ENCODE measurements at places on chromosomes 13 and 19. TPM values are rescaled to one million over a fixed set of nuclear protein-coding genes. Genes with fewer than 3 reads are reported as not detected.

COL4A1 gene
- total RNA-seq: 1,096 TPM

UGGT2 gene
- total RNA-seq: 186 TPM

- DNase-seq: no peak
Observed at GRCh38 chr19:29001597-29002245, 211.2 kb downstream of the UQCRFS1 start.

- no peak for DNase-seq
Observed at GRCh38 chr13:100125946-100126345, 37.1 kb downstream of the PCCA start.

DNA sequence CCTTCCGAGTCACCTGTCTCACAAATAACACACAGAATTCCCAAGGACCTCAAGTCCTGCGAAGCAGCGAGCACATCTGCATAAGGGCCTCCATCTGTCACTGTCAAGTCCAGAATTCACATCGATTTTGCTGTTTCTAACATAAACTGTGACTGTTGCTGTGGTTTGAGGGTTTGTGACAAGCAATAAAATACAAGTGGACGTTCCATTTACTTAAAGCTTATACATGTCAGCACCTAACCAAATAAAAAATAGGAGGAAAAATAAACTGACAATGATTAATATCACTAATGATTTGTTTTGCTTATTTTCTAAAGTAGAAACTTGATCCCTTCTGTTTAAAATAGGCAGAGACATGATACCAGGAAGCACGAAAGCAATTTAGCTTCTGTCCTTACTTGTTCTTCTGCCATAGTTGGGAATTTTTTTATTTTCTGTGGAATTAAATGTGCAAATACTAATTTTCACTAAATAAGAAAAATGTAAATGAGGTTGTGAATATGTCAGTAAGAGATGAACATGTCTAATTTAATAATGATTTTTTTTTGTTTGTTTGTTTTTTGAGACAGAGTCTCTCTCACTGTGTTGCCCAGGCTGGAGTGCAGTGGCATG, 279.1 kb downstream of the FGF9 start:
- no peak for DNase-seq

TYROBP gene
- total RNA-seq: 5.1 TPM

DNA sequence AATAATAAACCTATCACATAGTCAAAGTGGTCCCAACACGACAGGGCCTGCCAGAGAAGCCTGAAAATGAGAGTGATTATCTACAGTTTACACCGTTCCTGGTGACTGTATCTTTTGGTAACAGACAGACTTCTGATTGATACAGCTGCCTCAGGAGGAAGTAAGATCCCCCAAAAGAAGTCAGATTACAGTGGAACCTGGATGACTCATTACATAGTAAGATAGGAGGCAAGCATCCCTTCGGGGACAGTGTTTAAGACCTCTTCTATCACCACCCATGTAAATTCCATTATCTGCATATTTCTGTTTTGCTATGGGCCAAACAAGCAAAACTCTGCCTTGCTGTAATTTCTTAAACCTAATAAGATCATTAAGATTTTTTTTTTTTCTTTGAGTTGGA, 44.0 kb upstream of the FLT1 start:
- DNase-seq: no peak

DNA sequence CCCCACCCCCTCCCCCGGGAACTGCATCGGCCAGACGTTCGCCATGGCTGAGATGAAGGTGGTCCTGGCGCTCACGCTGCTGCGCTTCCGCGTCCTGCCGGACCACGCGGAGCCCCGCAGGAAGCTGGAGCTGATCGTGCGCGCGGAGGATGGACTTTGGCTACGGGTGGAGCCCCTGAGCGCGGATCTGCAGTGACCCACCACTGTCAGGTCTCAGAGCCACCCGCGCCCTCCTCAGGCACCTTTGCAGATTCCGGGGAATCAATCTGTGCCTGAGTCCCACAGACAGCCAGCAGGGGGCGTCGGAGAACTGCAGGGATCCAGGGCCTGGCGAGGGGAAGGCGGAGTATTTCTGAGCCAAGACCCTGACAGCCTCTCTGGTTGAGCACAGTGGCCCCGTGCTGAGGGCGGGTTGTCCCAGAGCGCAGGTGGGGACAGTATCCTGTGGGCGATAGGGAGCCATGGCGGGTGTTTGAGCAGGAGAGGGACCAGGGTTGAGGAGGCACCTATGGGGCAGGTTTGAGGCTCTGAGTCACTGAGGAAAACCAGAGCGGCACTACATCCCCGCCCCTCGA, 30.4 kb upstream of the CYP4F8 start:
- no peak for DNase-seq

DNA sequence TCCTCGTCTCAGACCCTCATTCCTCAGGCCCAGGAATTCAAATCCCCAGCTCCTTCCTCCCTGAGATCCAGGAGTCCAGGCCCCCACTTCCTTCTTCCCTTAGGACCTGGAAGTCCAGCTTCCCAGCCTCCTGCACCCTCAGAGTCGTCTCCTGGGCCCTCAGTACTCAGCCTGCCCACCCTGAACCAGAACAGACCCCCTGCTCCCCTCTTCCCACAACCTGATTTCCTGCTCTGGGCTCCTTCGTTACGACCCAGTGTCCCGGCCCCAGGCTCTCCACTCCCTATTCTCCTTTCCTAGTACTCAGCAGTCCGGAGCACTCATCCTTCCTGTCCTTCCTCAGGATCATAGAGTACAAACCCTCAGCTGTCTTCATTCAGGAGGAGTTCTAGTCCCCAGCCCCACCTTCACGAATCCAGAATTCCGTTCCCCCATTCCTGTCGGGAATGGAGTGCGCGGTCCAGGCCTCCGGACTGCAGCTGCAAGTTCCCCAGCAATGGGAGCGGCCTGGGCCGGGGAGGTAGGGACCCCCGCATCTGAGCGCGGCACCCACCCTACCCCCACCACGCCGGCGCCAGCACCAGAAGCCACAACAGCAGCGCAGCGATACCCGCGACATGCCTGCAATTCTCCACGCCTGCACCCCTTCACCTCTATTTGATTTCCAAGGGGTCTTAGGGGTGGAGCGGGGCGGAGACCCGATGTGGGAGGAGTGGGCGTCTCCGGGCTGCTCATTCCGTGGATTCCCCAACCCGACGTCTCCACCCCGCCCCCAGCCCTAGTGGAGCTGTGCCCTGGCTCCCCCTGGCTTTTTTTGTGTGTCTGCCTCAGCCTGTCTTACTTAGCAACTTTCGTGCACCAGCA, 12.7 kb downstream of the EGLN2 start:
- no peak for DNase-seq

- no peak for DNase-seq
Observed at GRCh38 chr19:41998246-41999020, 4.4 kb upstream of the ATP1A3 start.

SEMA6B gene
- total RNA-seq: 5.4 TPM

GRCh38 chr13:38636073-38636472, 50.8 kb upstream of the FREM2 start:
- no peak for DNase-seq

GRCh38 chr19:3968556-3969434, 2.1 kb downstream of the DAPK3 start:
- DNase-seq: peak; percentile 87

- no peak for DNase-seq
Observed at GRCh38 chr13:80173224-80173623, 167.7 kb downstream of the SPRY2 start.

DNA sequence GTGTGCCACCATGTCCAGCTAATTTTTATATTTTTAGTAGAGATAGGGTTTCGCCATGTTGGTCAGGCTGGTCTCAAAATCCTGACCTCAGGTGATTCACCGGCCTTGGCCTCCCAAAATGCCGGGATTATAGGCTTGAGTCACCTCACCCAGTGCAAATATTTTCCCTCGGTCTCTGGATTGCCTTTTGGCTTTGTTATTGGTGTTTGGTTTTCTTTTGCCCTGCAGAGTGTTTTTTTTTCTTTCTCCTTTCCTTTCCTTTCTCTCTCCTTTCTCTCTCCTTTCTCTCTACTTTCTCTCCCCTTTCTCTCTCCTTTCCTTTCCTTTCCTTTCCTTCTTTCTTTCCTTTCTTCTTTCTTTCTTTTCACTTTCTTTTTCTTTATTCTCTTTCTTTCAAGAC, 33.2 kb downstream of the KDM4B start:
- DNase-seq: no peak

DNA sequence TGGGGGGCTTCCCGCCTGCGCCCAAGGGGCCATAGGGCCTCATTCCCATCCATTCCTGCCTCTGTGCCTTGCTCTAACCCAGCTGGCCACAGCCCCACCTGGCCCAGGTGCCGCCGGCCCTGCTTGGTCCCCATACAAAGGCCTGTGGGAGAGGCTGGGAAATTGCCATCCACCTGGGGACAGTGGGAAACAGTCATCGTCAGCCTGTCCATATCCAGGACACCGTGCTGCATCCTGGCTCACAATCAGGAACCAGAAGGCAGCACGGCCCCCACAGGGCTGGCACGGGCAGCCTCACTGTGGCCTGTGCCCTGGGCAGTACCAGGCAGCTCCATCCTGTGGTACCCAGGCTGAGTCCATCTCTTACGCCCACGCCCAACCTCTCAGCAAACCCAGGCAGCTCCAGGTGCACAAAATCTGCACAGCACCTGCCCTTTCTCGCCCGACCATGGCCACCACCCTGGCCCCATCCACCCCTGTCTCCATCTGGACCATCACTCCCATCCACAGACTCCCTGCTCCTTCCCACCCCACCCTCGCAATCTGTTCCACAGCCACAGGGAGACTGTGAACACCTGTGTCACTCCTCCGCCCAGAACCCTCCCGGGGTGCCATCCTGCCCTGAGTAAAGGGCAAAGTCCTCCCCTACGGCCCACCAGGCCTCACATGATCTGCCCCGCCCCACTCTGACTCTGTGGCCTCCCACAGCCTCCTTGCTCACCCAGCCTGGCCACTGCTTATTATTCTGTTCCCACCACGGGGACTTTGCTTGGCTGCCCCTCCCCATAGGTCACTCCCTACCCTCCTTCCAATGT, 21.1 kb upstream of the FBXO27 start:
- no peak for DNase-seq

DNA sequence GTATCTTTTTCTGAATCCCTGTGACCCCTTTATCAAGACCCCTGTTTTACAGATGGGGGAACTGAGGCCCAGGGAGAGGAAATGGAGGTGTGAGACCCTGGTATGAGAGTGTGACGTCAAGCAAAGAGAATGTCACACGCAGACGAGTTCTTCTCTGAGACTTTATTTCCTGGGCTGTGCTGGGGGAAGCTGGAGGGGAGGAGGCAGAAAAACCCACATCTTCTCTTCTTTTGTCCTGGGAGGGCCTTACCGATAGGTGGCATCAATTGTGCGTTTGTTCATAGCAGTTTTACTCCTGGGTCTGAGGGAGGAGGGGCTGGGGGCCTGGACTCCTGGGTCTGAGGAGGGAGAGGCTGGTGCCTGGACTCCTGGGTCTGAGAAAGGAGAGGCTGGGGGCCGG, 4.9 kb upstream of the KLK15 start:
- DNase-seq: no peak

DNA sequence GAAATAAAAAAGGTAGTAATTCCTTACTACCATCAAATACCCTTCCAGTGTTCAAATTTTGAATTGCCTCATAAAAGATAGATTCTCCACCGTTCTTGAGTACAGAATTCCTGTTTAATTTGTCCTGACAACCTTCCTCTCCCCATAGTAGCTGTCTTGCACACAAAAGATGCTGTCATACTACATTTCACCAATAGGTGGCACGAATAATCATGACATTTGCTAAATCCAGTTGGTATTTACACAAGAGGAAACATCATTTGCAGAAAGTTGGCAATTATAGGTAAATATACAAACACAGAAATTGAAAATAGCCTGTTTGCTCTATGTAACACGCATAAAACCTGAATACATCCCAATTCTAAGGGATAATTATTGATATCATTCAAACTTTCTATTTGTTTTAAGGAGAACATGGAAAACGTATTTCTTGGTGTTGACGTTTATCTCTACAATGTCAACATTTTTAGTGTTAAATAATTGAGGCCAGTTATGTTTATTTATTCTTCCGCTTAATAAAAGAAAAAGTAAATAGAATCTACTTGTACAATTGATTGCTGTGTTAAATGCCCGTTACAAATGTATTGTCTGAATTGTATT, 58.3 kb upstream of the CLDN10 start:
- no peak for DNase-seq

JAK3 gene
- total RNA-seq: 4.8 TPM

NCR1 gene
- 0.32 TPM for total RNA-seq

IGSF23 gene
- total RNA-seq: not detected

GPI gene
- 67.7 TPM for total RNA-seq

- no peak for DNase-seq
Observed at GRCh38 chr13:23418776-23419683, 14.5 kb downstream of the SACS start.

DNA sequence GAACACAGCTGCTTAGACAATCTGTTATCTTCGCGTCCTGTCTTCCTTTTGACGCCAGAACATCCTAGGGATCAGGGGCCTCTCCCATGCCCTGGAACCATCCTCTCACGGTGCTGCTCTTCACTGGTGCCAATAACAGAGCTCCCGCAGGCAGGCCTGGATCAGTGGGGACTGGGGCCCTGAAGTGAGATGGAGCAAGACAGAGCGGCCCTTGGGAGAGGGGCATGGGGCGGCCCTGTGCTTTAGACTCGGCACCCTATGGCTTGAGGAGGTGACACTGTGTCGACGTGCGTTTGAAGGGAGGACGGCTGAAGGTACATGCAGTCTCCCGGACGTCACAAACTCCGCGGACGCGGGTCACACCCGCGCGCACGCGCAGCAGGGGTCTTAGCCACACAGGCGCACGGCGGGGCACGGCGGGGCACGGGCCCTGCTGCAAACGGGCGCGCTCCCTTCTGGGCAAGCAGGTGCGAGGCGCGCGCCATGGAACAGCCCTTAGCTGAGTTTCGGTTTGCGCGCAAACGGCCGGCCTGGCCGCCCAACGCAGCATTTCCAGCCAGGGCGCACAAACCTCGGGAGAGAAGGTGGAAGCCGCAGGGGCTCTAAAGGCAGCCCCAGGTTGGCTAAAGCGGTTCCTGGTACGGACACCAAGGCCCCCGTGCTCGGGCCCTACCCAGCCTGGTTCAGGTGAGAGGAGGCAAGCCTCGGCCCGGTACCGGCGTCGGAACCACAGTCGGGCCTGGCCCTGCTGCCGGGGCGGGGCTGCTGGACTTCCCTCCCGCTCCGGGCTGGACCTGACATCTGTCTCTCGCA, 16.5 kb upstream of the RNF17 start:
- no peak for DNase-seq

GRCh38 chr13:48006396-48006795, 5.3 kb upstream of the SUCLA2 start:
- no peak for DNase-seq

DNA sequence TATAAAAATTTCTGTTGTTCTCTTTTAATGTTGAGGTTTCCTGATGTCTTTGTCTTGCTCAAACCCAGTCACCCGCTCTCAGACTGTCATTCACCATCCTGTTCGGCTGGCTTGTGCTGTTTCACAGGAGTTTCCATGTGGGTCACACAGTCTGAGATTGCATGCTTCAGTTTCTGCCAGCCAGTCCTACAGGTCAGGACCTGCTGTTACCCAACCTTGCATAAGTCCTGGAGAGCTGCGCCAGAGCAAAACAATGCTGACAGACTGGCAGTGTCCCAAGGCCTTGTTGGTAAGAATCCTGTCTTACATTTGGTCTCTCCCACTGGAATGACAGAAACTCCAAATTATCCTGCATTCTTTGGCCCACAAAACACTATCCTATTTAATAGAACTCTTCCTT, 340.0 kb upstream of the SLITRK5 start:
- peak; percentile 8 for DNase-seq

DGKH gene
- 36.4 TPM for total RNA-seq

- DNase-seq: no peak
Observed at GRCh38 chr13:27497563-27498230, 47.3 kb upstream of the MTIF3 start.

CBARP gene
- 0.53 TPM for total RNA-seq

ANGPTL4 gene
- 1.3 TPM for total RNA-seq

KLK12 gene
- not detected for total RNA-seq
